ELF-1 (cell line): ENCODE measurements at places on chromosomes 2 and 18.

- no peak for DNase-seq
Measured at GRCh38 chr2:242031481-242032019, 162.0 kb downstream of the RTP5 start.

GRCh38 chr2:6352906-6353515 is 512.7 kb downstream of the CMPK2 start:
- DNase-seq: peak; percentile 67

DNA sequence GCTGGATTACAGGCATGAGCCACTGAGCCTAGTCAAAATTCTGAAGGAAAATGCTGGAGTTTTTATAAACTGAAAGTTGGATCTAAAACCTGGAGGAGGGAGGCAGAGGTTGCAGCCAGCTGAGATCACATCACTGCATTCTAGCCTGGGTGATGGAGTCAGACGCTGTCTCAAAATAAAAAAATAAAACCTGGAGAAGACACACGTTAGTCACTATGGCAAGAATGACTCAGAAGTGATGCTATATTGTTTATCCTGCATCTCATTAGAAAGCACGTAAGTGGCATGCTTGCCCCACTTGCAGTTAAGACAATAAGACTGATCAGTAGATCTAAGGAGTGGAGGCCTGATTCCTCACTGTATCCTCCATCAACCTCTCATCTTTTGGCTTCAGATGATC is 106.6 kb upstream of the STON1 start:
- no peak for DNase-seq

GRCh38 chr2:223760838-223761502 is 76.4 kb downstream of the AP1S3 start:
- DNase-seq: no peak

- peak; percentile 22 for DNase-seq
Measured at GRCh38 chr2:150376553-150377335, 110.7 kb downstream of the RND3 start.

DNA sequence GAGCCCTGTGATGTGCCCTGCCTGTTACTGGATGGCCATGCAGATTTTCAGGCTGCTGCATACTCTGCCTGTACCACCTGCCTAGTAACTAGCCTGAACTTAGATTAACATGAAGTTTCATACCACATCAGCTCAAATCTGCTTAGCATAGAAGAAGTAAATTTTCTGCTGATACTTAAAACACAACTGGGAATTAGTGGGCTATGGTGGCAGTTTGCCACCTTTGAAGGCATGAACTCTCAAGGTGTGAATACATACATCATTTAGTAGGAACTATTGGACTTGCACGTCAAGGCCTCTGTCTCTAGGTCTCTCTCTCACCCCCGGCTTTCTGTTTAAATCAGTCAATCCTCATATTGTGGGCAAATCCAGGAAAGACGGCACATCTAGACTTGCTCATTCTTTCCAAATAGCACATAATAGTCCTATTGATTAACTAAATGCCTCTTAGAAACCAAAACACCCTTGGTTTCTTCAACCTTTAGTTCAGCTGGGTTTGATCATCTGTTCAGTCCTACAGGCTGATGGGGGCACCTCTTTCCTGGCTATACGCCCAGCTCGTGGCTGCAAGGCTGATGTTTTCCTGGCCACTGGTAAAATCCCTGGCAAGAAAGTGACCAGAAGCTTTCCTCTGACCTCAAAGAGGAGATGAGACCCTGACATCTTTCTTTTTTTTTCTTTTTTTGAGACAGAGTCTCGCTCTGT is 58.4 kb downstream of the ALPK2 start:
- DNase-seq: no peak

DNA sequence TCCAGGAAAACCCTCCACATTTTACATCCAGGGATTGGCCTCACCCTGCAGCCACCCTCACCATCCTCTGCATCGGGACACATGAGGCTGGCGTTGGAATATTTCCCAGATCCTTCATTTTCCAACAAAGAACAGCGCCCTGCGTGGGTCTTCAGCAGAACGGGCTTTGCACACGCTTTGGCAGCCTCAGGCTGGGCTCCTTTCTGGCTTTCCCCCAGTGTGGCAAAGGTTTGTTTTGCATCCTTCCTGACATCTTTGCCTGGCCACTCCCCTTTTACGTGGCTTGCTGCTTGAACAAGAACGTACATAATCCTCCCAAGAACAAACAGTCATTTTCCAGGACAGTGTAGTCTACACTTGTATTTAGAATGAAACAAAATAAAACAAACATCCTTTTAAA is 25.6 kb upstream of the GREB1 start:
- DNase-seq: no peak

DNA sequence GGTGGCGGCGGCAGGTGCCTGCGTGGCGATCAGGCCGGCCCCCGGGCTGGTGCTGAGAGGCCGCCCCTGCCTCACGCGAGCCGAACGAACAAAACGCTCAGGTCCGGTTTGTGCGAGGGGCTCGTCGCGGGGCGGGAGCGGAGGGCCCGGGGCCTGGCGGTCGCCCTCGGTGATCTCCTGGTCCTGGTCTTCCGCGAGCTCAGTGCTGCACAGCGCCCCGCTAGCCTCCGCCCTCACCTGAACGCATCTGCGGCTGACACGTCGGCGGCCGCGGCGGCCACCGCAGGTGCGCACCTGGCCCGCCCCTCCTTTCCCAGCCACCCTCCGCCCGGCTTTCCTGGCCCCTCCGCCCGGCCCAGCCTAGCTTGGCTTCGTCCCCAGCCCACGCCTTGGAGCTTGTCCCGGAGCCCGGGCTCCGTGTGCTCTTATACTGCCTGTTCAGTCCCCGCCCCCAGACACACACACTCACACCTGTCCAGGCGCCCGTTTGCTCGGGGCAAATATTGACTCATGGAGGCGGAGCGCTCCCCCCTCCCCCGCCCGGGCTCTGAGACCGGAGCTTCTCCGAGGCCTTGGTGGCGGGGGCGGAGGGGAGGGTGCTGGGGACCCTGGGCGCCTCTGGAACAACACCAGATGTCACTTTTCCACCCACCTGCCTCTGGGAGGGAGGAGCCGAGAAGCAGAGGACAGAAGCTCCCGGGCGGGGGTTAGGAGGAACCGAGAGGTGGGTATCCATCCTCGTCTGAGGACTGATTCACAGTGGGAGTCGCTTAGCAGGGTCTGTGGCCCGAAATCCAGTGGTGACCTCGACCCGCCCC is 8.6 kb upstream of the CRYBA2 start:
- peak; percentile 63 for DNase-seq

- no peak for DNase-seq
Measured at GRCh38 chr2:207516206-207516605, 13.6 kb upstream of the CREB1 start.
